AG08395 (cell line): ENCODE measurements at places on chromosomes 2 and 18.

DNA sequence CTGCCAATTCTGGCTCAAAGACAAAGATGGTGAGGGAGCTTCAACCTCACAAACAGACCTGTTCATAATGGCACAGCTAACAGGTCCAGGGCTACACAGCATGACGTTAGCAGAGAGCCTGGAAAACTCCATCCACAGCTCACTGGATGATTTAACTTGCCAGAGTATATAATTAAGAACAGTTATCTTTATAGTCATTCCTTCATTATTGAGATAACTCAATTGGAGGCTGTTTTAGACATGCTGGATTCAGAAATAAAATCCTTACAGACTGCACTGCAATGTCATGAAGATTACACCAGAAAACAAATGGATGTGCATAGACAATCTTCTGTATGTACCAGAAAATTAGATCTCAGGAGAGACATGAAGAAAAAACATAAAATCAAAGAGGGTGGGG, 55.1 kb upstream of the LYPD1 start:
- no peak for DNase-seq

GRCh38 chr2:238649936-238650518, 197.9 kb upstream of the TWIST2 start:
- DNase-seq: no peak

GRCh38 chr2:134070281-134070741, 183.6 kb upstream of the MGAT5 start:
- DNase-seq: no peak

- DNase-seq: peak; percentile 34
Measured at GRCh38 chr2:18117592-18117991, 239.1 kb downstream of the KCNS3 start.

- DNase-seq: peak; percentile 29
Measured at GRCh38 chr2:84435345-84436025, 23.6 kb downstream of the SUCLG1 start.

DNA sequence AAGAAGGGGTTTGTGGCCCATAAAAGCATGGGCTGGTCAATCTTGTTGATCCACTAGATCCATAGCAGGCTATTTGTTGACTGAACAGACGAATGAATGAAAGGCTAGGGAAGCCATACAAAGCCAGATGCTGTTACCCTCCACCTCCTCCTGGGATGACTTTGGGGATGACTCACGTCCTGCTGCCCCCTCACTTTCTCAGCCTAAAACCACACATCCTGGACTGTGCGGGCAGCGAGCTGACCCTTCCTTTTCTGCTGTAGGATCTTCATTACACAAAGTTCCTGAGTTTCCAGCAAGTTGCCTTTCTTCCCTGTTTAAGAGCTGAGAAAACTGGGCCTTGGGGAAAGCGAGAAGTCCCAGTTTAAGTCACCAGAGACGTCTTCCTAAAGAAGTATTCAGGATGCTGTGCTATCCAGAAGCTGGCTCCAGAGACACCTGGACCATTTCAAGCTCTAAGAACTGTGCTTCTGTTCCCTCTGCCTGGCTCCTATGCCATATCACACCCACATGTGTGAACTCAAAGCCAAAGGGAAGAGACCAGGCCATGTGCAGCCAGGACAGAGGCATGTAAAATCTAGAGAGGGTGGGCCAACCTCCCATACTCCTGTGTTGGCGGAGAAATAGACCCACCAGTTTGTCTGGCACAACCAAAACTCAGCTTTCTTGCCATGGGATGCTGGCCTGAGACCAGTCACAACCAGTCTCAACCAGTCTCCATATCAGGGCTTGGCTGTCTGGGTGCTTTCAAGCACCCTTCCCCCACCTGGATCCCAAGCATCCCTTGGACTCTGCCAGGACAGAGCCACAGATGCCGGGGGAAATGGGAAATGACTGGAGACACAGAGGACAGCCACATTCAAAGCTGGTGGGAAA, 4.7 kb upstream of the SLC20A1 start:
- peak; percentile 79 for DNase-seq

DNA sequence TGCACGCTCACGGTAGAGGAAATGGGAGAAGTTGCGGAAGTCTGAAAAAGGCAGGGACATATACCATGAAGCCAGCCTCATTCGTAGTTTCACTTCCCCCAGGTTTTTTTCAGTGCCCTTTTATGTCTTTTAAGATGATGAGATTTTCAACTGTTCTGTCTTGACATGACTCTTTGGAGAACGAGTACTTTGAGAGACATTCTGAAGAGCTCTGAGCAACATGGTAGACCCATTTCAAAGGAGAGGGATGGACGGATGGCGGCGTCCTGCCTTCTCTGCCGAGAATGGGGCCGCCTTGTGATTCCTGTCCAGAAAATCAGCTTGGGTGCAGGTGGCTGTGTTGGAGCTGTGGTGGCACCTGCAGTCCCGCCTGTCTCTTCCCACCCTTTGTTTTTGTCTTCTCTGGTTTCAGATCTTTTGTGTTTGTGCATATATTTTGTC, 41.7 kb downstream of the SH3BP4 start:
- no peak for DNase-seq

DNA sequence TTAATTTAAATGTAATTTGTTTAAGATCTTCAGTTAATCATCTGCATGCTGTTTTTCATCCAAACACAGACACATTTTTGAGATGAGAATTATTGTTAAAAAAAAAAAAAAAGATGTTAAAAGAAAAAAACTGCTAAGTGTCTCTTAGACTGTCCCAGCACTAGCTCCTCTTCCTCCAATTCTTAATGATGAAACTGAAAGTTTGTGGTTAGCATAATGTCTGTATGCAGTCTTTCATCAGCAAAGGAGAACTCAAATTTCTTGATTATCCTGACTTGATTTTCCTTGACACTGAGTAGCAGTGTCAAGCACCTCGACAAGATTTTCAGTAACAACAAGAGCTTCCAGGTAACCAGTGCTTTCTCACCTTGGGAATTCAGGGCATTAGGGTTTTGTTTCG, 274.4 kb downstream of the LRRTM1 start:
- DNase-seq: no peak

GRCh38 chr2:9336241-9336575, 87.1 kb downstream of the ITGB1BP1 start:
- DNase-seq: no peak

- no peak for DNase-seq
Measured at GRCh38 chr2:13067508-13067907, 350.8 kb downstream of the TRIB2 start.

GRCh38 chr2:157786663-157787363, 89.3 kb downstream of the ACVR1 start:
- no peak for DNase-seq

GRCh38 chr2:181823405-181823804, 68.1 kb upstream of the ITPRID2 start:
- DNase-seq: no peak

DNA sequence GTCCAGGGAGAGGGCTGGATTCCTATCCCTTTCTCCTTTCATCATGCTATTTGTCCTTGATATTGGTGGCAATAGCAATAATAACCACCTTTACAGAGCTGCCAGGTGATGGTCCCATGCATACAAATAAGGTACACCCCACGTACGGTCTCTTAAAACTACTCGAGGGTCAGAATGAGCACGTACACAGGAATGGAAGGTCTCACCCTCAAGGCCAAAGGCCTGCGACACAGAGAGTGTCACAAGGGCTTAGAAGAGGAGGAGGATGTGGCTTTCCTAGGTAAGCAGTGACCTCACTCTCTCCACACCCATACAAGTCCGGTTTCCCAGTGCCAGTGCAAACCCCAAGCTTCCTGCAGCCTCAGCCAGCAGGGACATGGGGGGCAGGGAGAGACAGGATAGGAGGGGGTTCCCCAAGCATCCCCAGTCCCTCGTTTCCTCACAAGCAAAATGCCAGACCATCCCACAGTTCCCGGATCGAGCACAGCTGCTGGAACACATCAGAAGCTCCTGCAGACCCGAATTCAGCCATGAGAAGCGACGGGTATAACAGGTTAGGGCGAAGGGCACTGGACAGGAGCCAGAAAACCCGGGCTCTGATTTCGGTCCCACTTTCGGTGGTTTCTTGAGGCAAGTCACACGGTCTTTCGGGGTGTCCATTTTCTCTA, 49.2 kb downstream of the PLB1 start:
- no peak for DNase-seq

DNA sequence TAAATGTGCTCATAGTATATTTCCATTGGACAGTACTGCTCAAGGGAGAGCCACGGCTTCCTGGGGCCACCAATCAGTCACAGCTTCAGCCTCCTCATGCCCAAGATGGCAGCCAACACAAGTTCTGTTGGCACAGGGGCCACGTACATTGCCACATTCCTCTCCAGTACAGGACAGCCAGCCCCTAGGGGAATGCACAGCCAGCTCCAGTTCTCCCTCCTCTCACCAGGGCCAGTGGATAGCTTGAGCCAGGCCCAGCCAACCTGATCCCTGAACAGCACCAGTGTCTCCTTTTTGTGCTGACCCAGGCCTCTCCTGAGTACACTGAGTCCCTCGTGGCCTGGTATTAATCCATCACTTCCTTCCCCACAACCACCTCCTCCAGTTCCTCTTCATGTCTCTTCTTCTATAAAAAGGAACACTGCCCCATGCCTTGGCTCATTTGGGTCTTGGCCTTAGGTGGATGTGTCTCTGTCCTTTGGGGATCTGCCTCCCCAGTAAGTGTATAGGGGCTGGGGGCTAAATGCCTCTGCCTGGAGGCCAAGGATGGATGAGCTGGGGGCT, 168.7 kb downstream of the TNS1 start:
- DNase-seq: no peak

GRCh38 chr18:22550366-22550765, 132.7 kb upstream of the CTAGE1 start:
- DNase-seq: no peak

- peak; percentile 67 for DNase-seq
Measured at GRCh38 chr18:46939337-46939963, 22.0 kb downstream of the KATNAL2 start.

DNA sequence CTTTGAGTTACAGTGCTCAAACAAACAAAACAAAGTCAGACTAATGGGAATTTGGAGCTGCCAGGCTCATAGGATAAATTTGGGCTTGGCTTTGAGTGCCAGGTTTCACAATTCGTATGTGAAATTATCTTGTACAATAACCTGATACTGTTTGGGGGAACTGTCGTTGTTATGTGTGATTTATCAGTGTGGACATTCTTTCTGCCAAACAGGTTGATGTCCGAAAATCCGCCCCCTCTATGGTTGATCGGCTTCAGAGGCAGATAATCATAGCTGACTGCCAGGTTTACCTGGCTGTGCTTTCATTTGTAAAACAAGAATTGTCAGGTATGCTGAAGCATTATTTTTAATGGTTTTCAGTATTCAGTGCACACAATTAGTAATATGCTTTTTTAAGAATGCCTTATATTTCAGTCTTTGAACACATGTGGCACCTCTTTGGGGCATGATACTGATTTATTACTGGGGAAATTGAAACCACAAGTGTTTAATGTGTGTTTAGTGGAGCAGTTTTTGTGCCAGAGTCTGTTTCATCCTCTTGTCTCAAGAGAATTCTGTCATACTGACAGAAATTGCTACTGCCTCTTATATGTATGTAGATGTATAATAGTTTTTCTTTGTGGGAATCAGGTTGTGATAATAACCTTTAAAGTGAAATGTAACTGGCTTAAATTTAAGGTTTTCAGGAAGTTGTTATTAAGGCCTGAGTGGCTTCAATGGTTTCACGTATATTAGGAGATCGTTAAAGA, 54.6 kb downstream of the TTC39C start:
- no peak for DNase-seq

DNA sequence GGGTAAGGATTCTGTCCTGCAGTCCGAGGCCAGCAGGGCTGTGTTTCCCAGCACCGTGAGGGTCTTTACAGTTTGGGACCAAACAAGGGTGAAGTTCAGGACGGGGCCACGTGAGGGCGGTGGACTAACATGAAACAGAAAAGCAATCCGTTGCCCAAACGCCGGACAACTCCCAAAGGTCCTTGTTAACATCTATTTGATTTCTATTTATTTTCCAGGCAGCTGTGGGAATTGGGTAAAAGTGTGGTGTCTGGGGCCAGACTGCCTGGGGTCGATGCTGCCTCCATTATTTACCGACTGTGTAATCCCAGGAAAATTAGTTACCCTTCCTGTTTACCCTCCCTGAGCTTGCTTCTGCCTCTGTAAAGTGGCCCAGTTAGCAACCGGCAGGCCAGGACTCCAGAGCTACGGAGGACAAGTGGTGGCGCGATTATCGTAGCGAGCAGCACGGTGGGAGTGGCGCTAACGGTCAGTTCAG, 66.3 kb upstream of the TCF7L1 start:
- peak; percentile 75 for DNase-seq

DNA sequence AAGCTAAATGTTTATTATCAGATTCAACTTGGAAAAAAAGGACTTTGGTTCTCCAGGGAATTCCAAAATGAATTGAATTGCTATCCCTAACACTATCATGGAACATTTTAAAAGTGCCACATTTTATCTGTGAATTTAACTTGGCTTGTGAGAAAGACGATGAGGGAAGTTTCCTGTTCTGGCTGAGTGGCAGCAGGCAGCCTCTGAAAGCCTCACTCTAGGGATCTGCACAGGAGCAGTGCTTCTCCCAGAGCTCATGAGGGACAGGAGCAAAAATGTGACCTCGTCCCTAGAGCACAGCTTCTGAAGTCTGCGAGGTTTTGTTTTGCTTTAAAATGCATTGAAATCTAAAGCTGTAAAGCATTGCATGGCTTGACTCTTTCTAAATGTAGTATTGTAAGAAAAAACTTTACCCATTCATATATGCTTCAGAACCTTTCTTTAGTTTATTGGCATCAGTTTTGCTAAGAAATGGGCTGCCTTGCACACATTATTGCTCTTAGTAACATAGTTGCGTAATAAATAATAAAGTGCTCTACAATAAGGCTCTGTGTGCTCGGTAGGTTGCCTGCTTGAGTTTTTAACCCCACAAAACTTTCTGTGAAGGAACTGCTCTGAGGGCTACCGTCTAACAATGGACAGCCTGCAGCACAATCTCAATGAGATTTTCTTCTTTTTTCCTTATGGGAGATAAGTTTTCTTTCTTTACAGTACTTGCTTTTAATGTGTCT, 136.2 kb upstream of the CDCA7 start:
- DNase-seq: no peak

DNA sequence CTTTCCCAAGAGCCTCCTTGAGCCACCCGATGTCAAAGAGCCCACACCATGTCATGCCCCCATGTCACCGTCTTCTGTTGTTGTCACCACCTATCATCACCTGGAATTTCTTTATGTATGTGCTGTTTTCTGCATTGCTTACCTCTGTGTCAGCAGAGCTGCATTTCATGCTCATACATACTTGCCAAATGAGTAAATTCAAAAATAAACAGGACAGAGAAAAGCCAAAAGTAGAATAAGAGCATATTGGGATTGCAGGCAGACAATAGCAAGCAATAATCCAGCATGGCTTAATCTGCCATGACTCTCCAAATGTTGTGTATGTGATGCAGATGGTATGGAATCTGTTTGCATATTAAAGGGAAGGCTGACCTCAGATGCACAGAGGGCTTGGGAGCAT, 15.3 kb upstream of the RGPD4 start:
- DNase-seq: no peak

DNA sequence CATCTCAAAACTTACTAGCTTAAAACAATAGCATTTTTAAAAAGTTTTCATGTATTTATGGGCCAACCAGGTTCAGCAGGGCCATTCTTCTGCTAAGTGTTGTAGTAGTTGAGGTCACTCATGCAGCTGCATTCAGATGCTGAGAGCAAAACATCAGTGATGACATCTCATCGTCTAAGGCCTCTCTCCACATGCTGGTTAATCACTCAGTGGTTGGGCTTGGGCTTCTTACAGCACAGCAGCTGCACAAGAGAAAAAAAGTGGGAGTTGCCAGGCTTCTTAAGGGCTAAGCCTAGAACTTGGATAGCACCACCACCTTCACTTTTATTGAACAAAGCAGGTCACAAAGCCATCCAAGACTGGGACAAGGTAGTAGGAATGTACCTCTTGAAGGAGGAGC, 190.3 kb downstream of the IRS1 start:
- peak; percentile 68 for DNase-seq
